AML-193 (cell line): ENCODE measurements at places on chromosomes 3 and 15.

- no peak for DNase-seq
Observed at GRCh38 chr3:165195640-165196576, at the start of gene SLITRK3. Gene SLITRK3, minus strand, starts transcription at chr3:165196384. Its CDS starts 5,554 bp downstream, at chr3:165190830.

DNA sequence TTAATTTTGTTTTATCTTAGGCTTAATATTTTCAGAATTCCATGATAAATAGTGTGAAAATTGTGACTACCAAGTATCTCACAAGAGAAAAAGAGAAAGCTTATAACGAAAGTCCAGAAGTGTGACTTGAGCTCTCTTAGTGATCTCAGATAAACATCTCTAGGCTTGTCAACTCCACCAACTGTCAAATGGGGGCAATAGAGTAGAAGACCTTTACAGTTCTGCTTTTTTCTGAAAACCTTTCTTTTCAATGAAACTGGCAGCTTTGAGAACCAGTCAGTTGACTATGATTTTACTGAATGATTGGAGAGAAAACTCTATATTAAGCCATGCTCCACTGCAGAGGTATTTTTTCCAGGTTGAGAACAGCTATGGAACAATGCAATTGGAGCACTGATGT lies 119.2 kb upstream of the TP63 start:
- peak; percentile 67 for DNase-seq

- DNase-seq = no peak
Observed at GRCh38 chr3:147422196-147422595, 13.0 kb downstream of the ZIC1 start.

DNA sequence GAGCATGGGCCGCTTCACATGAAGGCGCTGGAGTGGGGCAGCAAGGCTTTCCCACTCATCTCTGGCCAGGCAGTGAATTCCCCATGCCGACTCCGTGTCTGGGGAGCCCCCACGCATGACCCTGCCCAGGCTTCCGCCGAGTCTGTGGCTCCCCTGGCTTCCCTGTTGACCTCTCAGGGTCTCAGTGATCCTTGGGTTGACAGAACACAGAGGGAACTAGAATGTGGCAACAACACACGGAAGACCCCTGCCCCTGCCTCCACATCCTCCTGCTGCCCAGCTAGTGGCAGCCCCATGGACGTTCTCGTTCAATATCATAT lies 61.3 kb downstream of the ATP2B2 start:
- no peak for DNase-seq

- DNase-seq = no peak
Observed at GRCh38 chr3:128366136-128366535, 100.6 kb downstream of the DNAJB8 start.

DNA sequence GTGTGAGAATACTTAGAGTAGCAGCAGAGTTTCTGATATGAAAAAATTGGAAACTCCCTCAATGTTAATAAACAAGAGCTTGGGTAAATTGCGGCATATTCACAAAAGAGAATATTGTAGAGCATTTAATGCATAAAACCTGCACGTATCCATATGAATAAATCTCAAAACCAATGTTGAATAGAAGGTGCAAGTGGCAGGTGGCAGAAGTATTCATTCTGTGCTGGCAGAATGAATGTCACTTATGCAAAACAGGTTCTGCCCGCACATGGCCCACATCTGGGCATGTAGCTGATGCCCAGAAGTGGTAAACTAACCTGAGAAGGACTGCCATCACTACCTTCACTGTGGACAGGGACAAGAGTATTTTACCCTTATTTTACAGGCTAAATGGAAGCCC lies 14.1 kb upstream of the PRSS50 start:
- DNase-seq = no peak
